ENCODE measurements at places on chromosomes 5 and 9. TPM values are rescaled to one million over a fixed set of nuclear protein-coding genes. Genes with fewer than 3 reads are reported as not detected.
A peak's percentile ranks its signal among the peaks of the same experiment; 100 is the strongest.

GRCh38 chr5:133644000-133644865, 31.9 kb upstream of the FSTL4 start:
- DNase-seq: no peak

NIM1K gene
- total RNA-seq: not detected

DNA sequence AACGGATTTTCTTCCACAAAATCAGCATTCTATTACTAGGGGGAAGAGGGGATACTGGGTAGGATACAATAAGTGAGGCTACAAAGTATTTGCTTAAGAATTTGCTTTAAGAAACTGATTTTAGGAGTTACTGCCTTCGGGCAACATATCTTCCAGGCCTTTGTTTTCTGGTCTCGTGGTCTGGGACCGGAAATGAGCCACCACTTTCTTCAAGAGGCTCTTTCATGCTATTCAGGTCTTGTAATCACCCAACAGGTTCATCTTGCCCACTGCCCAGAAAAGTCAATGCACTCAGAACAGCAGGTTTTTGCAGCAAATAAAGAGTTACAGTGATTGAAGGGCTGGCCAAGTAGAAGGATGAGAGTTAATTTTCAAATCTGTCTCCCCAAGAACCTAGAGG, 6.6 kb upstream of the AOPEP start:
- DNase-seq: no peak

- DNase-seq: no peak
Measured at GRCh38 chr5:132076202-132076830, 2.7 kb downstream of the CSF2 start.

DNA sequence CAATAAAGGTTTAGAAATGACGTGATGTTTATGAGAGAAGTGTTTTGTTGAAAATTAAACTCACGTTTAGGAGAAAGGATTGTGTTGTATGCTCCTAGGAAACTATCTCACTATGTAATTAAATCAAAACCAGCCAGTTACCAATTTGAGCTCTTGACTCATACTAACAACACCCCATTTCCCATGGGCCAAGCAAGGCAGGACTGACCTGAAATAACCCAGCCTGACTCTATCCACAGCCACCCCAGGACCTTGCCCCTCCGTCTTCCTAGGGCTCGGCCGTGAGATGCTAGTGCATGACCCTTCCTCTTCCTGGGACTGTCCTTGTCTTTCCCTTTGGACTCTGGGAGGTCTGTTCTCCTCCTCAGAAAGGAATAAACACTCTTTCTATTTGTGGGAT, 16.4 kb downstream of the TLR4 start:
- DNase-seq: peak; percentile 22

LNPEP gene
- total RNA-seq: 23.7 TPM

GFI1B gene
- total RNA-seq: 1.1 TPM

DNA sequence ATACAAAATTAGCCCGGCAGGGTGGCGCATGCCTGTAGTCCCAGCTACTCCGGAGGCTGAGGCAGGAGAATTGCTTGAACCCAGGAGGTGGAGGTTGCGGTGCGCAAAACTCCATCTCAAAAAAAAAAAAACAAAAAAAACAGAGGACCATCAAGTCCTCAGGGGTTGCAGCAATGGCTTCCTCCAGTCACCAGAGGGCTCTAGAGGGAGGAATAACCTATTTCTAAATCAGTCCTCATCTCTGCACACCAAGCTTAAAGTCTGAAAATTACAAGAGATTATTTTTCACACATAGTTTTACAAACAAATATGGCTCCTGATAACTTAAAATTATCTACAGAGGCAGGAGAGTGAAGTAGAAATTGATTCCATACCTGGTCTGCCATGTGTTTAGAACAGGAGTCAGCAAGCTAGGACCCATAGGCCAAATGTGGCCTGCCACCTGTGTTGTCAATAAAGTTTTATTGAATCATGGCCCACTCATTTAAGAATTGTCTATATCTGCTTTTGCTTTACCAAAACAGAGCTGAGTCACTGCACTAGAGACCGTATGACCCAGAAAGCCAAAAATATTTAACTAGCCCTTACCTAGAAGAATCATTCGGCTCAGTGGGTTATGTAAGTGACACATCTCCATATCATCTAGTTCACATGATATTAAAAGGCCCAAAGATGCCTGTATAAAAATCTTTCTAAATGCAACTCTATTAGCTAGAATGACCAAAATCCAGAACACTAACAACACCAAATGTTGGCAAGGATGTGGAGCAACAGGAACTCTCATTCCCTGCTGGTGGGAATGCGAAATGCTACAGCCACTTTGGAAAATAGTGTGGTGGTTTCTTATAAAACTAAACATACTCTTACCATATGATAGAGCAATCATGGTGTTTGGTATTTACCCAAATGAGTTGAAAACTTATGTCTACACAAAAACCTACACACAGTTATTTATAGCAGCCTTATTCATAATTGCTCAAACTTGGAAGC, 207.7 kb downstream of the FRMD3 start:
- DNase-seq: no peak

- DNase-seq: peak; percentile 42
Measured at GRCh38 chr5:137752905-137753690, 1.1 kb downstream of the HNRNPA0 start.

DNA sequence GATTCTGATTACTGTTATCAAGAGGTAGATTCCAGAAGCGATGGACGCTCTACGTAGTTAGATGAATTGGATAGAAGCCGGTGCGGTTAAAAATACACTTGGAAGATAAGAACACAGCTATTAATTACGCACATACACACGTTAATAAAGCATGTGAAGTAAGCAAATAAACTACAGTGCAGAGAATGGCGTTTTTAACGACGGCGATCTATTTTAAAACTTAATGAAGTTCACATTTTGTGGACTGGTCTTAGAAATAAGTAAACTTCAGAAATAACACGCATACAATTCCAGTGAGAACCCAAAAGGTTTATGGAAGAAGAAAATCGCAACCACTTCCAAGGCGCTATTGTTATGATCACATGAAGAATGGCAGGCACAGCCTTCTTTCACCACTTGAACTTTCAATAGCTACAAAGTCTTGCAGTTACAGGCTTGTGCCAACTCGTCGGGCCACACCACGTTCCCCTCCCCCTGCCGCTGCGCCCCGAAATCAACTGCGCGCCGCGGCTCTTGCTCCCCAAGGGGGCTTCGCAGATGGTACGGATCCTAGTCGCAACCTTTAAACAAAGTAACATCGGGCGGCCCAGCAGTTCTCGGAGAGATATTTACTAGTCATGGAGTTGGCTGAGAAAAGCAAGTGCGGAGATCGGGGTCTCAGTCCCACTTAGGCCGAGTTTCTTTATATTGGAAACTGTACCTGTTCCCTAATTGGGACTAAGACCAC, 866 bp upstream of the SEMA6A start:
- DNase-seq: peak; percentile 49

- DNase-seq: no peak
Measured at GRCh38 chr9:122337556-122337929, 33.3 kb upstream of the PTGS1 start.
